Activated CD8-positive, alpha-beta T cell treated with anti-CD3 and anti-CD28 coated beads for 36 hours (primary cell): ENCODE measurements at places on chromosomes 6 and 20. TPM values are rescaled to one million over a fixed set of nuclear protein-coding genes. Genes with fewer than 3 reads are reported as not detected.

DNA sequence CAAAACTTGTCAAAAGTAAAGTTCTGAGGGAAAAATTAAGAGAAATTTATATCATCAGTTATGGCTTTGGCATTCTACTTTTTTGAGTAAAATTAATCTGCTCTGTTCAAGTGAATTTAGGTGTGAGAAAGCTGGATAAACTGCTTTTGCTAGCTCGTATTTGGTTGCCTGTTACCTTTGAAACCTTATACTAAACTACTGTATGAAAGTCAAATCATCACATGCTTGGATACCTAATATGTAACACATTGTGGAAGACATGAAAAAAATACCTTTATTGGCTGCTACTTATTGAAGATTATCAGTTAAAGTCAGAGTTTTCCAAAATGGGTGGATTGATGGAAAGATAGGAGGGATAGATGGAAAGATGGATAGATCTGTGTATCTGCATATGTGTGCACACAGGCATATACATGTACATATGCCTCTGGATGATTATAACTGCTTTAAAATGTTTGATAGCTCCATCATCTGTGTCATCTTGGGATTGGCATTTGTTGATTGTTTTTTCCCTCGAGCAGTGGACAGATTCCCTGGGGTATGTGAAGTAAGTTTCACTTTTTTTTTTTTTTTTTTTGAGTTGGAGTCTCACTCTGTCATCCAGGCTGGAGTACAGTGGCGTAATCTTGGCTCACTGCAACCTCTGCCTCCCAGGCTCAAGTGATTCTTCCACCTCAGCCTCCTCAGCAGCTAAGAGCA is 24.3 kb downstream of the SCAF8 start:
- H3K27ac ChIP-seq: no peak overlapping the region
- H3K27me3 ChIP-seq: no peaks in the 10 kb centered on the region
- DNase-seq: no peak
- peaks cover 30% of the 10 kb centered on the region for H3K36me3 ChIP-seq
- H3K4me3 ChIP-seq: no peak overlapping the region
- H3K4me1 ChIP-seq: peaks cover 56% of the 10 kb centered on the region

GRCh38 chr20:47349365-47350180 is 6.9 kb downstream of the ZMYND8 start:
- peaks cover 16% of the 10 kb centered on the region for H3K4me1 ChIP-seq
- H3K4me3 ChIP-seq: no peak overlapping the region
- no peak for DNase-seq
- peaks cover 52% of the 10 kb centered on the region for H3K36me3 ChIP-seq

DNA sequence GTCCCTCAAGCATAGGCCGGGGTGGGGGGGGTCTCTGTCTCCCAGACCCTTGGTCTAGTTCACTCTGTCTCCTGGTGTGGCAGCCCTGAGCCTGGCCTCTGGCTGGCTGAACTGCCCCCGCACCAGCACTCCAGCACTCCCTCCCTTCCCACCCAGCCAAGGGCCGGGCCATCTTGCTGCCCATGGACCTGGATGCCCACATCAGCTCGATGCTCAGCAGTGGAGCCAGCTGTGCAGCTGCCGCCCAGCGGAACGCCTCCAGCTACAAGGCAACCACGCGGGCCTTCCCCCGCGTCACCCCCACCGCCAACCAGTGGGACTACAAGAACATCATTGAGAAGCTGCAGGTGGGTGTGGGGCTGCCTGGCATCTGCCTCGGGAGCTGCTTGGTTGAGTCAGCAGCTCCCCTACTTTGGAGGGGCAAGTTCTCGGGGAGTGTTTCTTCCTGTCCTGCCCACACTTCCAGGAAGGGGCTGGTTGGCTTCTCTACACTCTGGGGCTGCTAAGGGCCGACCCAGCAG is 28.4 kb downstream of the UQCC2 start:
- peaks cover 17% of the 10 kb centered on the region for H3K4me1 ChIP-seq
- peak overlapping the region; percentile 83 for H3K27ac ChIP-seq
- H3K4me3 ChIP-seq: no peak overlapping the region
- H3K36me3 ChIP-seq: peaks cover 59% of the 10 kb centered on the region
- H3K27me3 ChIP-seq: no peaks in the 10 kb centered on the region

- no peaks in the 10 kb centered on the region for H3K36me3 ChIP-seq
- no peak overlapping the region for H3K27ac ChIP-seq
- H3K4me3 ChIP-seq: no peak overlapping the region
- no peak for DNase-seq
- no peaks in the 10 kb centered on the region for H3K4me1 ChIP-seq
- H3K27me3 ChIP-seq: peaks cover 13% of the 10 kb centered on the region
These were observed 161.0 kb downstream of the TSHZ2 start for GRCh38 chr20:53133125-53133524.

GRCh38 chr6:12354499-12354898 is 64.3 kb downstream of the EDN1 start:
- no peaks in the 10 kb centered on the region for H3K27me3 ChIP-seq
- DNase-seq: no peak
- no peak overlapping the region for H3K27ac ChIP-seq
- no peaks in the 10 kb centered on the region for H3K36me3 ChIP-seq
- no peak overlapping the region for H3K4me3 ChIP-seq
- H3K4me1 ChIP-seq: no peaks in the 10 kb centered on the region

The THBD gene
- total RNA-seq: not detected

The CST8 gene
- not detected for total RNA-seq

The PAK5 gene
- not detected for total RNA-seq

The HLA-DMB gene
- 3.6 TPM for total RNA-seq

The HTR1B gene
- not detected for total RNA-seq

The LY6G6D gene
- total RNA-seq: not detected
